Keratinocyte (primary cell): ENCODE measurements at places on chromosomes 12 and 14. TPM values are rescaled to one million over a fixed set of nuclear protein-coding genes. Genes with fewer than 3 reads are reported as not detected.

The B3GNT4 gene
- 1.7 to 3.8 TPM (median 2.3 TPM) in 3 replicates for polyA plus RNA-seq

DNA sequence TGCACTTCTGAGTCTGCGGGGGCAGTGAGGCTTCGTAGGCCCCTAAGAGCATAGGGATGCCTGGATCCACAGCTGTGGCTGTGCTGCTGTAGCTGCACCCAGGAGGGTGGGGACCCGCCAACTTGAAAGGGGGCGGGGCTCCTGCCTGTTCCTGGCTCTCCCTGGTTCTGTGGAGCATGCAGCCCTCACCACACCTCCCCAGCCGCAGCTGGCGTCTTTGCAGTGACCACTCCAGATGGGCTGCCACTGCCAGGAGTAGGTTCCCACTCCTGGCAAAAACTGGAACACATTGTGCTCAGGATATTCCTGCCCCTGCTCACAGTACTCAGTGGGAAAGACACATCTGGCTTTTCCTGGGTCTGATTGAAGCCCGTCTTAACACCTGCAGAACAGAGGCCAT lies 35.8 kb downstream of the TIMELESS start:
- no peak for DNase-seq

The SIVA1 gene
- polyA plus RNA-seq = 33.5 to 63.3 TPM (median 35.3 TPM) in 3 replicates

DNA sequence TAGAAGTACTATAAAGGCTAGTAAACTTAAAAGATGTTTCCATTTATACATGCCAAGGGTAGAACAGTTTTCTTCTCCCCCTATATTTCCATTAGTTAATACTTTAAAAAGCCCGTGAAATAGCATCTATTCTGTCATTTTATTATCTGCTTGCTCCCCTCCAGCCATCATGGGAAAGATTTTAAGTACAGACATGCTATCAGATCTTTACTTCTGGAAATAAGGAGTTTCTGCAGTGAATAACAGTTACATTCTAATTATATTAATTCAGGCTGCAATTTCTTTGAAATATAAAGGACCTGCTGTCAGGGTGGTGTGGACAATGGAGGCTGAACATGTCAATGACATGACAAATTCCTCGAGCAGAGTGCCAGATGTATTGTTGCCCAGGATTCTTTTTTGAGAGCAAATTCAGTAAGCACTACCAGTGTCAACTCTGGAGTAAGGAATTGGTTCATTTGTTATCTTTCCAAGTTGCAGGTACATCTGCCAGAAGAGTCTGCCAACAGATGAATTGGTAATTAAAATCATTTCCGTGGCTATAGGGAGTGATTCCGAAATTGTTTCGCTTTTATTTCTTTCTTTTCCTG lies 151.3 kb downstream of the BTG1 start:
- no peak for DNase-seq

- peak; percentile 92 for DNase-seq
Observed at GRCh38 chr12:90235642-90236041, 527.0 kb upstream of the ATP2B1 start.
